ENCODE measurements at places on chromosomes 7 and 10.

- DNase-seq: peak; percentile 58
These were observed 249.8 kb downstream of the ARHGAP12 start for GRCh38 chr10:31678575-31679516.

GRCh38 chr7:123864966-123865365, 20.0 kb downstream of the HYAL4 start:
- no peak for DNase-seq

DNA sequence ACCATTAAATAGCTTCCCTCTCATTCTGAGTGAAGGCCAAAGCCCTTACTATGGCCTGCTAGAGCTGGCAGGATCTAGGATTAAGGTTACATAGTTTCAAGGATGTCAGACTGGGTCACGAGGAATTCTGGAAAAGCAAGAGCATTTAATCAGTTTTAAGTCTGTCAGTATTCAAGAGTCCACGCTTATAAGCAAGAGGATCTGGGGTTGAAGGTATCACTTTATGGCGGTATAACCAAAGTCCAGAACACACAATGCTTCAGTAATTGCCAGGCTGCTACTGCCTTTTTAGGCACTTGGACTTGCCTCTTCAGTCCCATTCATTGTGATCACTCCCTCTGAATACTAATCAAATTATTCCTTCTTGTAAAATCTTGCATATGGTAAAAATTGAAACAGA, 101.0 kb downstream of the HBP1 start:
- DNase-seq: no peak

DNA sequence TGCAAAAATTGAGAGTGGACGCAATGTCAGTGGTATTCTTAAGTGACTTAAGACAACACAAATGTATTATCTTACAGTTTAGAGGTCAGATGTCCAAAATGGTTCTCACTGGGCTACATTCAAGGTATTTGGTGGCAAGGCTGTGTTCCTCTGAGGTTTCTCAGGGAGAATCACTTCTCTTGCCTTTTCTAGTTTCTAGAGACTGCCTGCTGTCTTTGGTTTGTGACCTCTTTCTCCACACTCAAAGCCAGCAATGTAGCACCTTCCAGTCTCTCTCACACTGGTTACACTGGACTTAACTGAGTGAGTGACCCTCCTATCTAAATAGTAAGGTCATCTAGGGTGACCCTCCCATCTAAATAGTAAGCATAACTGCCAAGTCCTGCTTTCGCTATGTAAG, 613.2 kb upstream of the COBL start:
- no peak for DNase-seq

DNA sequence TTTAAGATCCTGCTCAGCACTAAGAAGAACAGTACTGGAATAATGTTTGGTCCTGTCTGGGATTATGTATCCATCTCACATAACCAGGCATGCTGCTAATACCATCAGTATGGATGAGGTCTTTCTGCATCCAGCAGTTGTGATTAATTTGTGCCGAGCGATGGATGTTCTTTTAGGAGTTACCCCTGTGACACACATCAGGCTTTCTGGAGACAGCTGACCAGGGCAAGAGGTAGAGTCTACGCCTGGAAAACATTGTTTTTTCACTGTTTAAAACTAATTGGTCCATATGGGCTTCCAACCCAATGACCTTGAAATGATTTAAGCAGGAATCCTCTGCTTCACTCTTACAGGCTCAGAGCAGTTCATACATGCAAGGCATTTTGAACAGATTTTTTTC, 603.0 kb downstream of the PCDH15 start:
- DNase-seq: no peak

DNA sequence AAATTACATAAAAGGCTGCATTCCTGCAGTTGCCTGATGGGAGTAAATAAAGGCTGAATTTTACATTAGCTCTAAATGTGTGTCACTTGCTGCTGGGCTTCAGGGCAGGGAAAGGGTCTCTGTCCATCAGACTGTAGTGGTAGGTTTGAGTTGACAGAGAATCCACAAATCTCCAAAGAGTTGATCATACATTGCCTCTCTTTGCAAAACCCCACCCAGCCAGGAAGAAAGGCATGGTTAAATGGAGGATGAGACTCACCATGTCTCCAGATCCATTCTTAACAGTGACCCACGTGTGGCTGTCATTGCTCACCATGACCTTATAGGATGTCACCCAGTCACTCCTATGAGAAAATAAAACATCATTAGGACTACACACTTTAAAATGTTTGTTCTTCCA, 92.8 kb downstream of the CPXM2 start:
- no peak for DNase-seq

GRCh38 chr10:89119651-89120050, 87.5 kb downstream of the CH25H start:
- DNase-seq: no peak

GRCh38 chr10:11145495-11145855, 127.8 kb downstream of the CELF2 start:
- no peak for DNase-seq

GRCh38 chr7:155226261-155227003, 71.2 kb upstream of the INSIG1 start:
- DNase-seq: no peak

GRCh38 chr10:119778776-119779445, 53.1 kb downstream of the INPP5F start:
- DNase-seq: no peak

- no peak for DNase-seq
These were observed 3.5 kb upstream of the LMBR1 start for GRCh38 chr7:156896388-156897022.

DNA sequence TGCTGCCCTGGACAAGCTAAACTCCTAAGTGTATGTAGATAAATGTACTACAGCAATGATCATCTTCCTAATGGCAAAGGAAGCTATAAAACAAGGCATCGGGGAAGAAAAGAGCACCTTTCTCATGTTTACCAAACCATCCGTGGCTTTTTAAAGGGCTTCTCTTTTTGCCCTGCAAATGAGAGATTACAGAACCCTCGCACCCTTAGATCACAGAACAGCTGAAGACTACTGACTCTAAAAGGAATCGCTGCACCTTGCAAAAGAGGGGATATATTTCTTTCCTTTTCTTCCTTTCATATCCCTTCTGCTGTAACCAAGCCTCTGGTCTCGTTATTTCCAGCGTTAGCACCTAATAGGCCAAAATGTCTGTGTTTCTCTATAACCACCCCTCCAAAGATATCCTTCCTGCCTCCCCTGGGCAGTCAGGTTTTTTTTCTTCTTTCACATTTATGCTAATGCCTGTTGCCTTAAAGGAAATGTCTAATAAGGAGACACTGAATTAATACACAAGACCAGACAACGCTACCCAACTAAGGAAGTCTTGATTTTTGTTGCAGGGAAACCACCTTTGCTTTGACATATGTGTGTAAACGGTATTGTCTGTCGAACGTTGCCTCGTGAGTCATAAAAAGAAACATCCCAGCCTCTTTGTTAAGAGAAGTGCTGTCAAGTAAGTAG, 10.5 kb downstream of the ST8SIA6 start:
- DNase-seq: no peak

DNA sequence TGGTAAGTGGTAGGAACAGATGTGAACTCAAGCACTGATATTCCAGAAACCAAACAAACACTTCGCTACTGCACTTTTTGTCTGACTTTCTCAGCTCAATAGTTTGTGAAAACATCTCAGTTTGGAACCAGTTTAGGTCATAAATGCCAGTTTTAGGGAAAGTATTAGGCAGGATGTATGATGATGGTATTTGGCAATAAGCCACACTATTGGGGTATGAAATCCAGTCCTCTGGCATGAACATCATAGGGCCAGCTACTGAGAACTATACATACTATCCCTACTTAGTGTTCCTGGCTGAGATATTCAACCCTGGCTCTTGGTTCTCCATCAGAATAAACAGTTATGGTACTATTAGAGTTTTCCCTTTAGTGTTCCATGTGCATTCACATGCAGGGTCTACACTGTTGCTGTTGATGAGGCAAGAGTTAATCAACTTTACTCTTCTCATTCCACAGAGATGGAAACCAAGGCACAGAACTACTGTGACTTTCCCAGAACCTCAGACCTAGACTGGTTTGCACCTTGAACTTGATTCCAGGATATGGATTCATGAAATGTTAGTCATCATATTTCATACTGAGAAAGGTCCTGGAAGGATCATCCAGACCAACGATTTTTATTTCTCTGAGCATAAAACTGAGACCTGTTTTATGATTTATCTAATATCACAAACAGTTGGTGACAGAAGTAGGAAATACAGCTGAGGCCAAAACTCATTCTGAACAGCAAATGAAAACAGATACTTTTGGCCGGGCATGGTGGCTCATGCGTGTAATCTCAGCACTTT, 20.0 kb upstream of the IFIT2 start:
- DNase-seq: no peak

DNA sequence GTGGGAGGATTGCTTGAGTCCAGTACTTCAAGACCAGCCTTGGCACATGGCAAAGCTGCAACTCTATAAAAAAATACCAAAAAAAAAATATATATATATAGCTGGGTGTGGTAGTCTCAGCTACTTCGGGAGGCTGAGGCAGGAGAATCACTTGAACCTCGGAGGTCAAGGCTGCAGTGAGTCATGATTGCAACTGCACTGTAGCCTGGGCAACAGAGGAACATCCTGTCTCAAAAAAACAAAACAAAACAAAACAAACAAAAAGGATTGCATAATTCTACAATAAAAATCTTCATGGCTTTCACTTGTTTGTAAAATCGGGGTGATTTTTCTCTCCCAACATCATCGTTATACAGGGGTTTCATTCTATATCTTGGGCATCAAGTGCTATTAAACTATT, 35.1 kb downstream of the GUSB start:
- DNase-seq: peak; percentile 59

DNA sequence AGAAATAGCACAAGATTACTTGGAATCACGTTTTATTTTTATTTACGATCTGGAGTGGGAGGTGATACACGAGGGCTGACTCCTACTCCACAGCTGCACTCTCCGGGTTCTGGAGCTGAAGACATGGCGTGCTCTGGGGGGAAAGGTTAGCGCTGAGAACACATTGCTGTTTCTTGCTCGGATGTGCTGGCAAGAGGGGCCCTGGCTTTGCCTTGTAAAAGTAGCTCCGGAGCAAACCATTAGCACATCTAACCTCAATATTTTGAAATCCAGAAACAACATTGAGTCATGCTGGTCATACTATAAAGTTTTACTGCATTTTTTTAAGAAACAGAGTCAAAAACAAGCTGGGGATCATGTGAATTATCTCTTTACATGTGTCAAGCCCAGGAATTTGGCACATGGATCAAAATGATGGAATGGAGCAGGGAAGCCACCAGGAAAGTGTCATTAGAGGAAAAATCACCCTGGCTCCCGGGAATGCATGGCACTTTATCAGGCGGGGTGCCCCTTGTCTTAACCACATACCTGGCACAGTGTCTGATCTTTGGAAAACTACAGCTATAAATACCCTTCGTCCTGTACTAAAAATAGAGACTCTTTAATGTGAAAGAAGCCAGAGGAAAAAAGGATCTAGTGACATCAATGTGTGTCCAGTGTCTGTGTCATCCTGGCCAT, 31.6 kb upstream of the LYZL1 start:
- DNase-seq: peak; percentile 87

- peak; percentile 88 for DNase-seq
These were observed 65.5 kb upstream of the SRPK2 start for GRCh38 chr7:105454095-105454747.

- DNase-seq: peak; percentile 79
These were observed 148.7 kb upstream of the MKI67 start for GRCh38 chr10:128274938-128275337.

DNA sequence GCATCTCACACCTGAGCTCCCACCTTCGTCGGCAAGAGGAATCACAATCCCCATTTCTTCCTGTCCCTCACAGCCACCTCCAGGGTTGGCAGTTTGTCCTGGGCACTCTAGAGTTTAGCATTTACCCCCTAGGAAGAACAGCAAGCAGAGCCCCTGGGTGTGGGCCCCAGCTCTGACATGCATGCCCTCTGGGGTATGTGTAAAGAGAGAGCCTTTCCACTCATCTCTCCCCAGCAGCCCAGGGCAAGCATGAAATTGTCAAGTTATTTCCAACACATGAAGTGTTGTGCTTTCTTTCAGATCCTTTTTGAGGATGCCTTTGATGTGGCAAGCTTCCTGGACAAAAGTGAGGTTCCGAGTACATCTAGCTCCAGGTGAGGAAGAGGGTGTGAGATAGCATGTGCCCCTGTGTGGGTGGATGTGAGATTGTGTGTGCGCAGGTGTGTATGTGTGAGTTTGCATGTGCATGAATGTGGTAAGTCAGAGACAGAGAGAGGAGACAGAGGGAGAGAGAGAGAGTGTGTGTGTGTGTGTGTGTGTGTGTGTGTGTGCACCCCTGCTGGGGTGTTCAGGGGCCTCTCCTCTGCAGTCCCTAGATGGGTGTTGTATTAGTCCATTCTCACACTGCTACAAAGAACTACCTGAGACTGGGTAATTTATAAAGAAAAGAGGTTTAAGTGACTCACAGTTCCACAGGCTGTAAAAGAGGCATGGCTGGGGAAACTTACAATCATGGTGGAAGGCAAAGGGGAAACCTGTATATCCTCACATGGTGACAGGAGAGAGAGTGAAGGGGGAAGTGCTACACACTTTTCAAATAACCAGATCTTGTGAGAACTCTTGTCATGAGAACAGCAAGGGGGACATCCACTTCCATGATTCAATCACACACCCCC, 18.1 kb downstream of the STRA8 start:
- no peak for DNase-seq

DNA sequence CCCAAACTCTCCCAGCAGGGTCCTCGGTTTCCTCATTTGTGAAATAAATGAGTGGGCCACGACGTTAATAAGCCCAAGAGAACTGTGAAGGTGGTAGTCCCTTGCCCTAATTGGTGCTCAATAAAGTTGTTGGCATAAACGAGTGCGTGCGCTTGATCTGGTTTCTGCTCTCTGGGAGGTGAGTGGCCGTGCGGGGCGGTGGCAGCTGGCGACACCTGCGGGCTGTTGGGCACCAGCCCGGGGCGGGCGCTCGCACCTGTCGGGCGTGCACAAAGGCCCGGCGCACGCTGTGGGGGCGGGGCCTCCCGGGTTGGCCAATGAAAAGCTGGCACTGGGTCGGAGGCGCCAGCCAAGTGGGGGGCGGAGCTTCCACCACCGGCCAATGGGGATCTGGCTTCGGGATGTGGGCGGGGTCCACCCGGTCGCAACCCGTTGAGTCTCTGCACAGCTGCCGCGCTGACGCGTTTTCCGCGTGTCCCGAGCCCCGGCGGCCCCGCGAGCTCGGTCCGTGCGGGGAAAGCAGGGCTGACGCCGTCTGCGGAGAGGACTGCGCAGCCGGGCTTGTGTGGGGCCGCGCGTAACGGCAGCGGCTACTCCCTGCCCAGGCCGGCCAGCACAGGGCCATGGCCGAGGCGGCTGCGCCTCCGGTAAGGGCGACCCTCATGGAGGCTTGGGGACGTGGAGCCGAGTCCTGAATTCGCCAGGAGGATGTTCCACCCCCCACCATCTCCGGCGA, 23.0 kb downstream of the ZNF783 start:
- peak; percentile 93 for DNase-seq

Data from GM23248 (cell line).